ENCODE measurements at places on chromosomes 6 and 20.

DNA sequence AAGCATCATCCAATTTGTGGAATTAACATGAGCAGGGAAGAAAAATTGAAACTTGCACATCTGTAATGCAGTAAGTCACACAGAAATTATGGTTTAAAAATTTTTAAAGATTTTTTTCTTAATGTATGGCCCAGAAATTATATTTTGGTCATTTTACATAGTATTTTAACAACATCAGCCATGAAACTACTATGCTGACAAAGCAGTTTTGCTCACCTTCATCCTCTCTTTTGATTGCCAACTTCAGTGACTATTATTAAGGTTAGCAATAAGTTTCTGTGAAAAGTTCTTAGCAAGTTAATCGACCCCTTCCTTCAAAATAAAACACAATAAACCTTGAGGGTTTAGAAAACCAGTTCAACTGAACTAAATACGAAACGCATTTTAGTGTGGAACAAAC lies 1347.0 kb downstream of the EPHA7 start:
- DNase-seq: no peak

GRCh38 chr6:7975764-7976146 lies 65.2 kb upstream of the TXNDC5 start:
- no peak for DNase-seq

- DNase-seq: no peak
Observed at GRCh38 chr6:144104488-144104887, 9.1 kb upstream of the SF3B5 start.

GRCh38 chr20:40630099-40630498 lies 58.9 kb downstream of the MAFB start:
- DNase-seq: no peak

GRCh38 chr6:147879031-147879580 lies 370.6 kb downstream of the SAMD5 start:
- DNase-seq: no peak

DNA sequence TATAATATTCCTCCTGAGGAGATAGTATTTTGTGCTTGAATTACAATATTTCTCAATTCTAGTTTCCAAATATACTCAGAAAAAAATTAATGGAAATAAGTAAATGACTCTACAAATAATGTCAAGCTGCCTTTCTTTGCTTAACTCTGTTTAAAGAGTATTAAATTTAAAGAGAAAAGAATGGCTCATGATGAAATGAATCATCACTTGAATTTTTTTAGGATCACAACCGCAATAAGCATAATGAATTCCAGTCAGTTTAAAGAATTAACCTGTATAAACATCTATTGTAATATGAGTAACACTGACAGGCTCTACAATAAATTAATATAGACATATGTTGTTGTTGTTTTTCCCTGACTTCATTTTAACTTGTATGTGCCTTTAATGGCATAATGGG lies 266.2 kb upstream of the ADGRB3 start:
- no peak for DNase-seq

- peak; percentile 37 for DNase-seq
Observed at GRCh38 chr20:49052334-49052733, 6.2 kb downstream of the CSE1L start.

DNA sequence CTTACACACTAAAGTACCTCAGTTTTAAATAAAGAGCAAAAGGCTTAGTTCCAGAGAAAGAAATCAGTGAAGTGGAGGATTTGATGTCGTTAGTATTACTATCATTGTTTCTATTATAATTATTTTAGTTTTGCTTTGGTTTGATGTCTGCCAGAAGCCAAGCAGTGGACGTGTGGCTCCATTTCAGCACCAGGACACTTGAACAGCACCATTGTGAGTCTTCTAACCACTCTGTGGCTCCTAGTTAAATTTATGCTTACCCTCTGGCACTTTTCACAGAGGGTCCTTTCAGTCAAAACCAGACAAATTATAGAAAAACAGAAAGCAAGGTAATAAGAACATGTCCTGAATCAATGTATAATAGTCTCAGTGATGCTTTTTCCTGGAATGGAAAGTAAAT lies 3.4 kb downstream of the COL9A1 start:
- DNase-seq: no peak

DNA sequence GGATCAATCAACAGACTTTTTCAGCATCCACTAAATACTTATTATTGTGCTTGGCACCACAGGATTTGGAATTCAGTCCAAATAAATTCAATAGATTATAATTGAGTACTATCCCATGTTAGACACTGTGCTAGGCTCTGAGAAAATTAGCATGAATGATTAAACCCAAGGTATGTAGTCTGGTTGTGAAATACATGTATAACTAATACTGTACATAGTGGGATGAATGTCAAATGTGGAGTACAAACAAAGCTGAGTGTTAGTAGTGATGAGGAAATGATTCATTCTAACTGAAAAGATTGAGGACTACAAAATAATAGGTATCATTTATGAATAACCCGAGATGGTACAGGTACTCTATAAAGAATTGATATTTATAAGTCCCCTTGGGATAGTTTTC lies 111.9 kb upstream of the FLRT3 start:
- peak; percentile 63 for DNase-seq

DNA sequence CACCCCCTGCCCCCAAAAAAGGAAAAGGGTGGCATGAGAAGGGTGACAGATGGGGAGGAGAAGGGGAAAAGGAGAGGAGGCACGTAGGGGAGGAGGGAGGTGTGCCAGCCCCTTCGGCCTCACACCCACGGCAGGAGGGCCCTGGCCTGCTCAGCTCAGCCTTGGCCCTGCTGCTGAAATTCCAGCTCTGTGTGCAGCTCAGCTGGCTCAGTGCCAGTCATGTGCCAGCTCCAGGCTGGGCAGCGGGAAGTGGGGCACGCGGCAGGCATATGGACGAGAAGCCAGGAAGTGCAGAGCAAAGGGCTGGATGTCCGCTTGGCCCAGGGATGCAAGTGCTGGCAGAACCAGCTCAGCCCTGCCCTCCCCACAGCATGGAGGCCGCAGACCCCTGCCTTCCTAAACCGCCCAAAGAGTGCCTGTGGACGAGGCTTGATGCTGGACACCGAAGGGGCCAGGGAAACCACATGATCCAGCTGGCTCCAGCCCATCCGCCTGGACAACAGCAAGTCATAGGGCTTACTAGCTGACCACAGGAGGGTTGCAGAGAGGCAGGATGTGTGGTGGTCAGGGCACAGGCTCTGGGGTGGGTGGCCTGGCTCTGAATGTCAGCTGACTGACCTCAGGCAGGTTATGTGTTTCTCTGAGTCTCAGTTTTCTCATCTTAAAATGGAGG lies 60.2 kb downstream of the NOL4L start:
- DNase-seq: peak; percentile 78

DNA sequence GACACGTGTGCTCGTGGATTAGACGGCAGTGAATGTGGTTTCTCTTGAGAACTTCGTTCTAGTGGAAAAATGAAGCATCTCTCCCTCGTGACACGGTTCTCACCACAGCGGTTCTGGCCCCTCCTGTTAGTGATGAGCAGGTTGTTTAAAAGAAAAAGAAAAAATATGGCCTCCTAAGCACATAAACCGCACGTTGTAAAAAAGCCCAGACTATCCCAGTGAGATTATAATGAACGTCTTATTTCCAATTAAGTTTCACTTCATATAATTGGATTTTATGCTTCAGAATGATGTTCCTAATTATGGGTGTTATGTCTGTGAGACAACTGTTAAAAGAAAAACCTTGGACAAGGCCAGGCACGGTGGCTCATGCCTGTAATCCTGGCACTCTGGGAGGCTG lies 74.5 kb upstream of the FRMD1 start:
- no peak for DNase-seq

- DNase-seq: no peak
Observed at GRCh38 chr20:22460803-22461202, 123.6 kb downstream of the FOXA2 start.

GRCh38 chr6:17493286-17493685 lies 99.9 kb downstream of the CAP2 start:
- peak; percentile 52 for DNase-seq

DNA sequence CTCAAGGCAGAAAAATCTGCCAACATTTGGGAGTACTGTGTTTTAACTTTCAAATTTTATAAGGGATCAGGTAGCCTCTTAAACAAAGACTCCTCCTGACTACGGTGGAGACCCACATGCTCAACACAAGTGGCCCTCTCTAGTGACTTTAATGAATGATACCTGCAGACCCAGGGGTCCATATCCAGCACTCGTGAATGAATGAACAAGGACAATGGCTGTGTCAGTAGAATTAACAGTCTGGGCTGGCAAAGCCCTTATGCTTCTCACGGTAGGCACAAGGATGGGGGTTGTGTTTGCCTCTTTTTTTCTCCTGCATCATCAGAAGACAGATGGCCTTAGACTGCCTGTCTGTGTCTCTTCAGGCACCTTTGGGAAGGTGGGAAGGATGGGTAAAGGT lies 112.6 kb upstream of the TRAF3IP2 start:
- DNase-seq: no peak

- peak; percentile 61 for DNase-seq
Observed at GRCh38 chr20:23374441-23374840, 12.5 kb downstream of the GZF1 start.

DNA sequence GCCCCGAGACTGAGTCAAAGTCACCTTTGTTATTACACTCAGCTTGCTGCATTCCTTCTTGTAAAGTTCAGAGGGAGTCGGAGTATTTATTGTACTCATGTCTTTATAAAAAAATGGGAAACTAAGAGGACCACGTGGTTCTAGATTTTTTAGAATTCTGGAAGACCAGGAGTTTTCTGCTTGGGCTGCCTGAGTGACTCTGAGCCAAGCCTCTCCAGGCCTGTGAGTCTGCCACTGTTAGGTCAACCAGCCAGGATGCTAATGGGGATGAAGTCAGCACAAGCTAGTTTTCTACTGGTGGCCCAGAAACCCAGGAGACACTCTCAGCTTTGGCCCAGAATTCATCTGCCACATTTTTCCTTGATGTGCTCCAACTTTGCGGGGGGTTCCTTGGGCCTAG lies 453.5 kb upstream of the SULF2 start:
- DNase-seq: peak; percentile 44

GRCh38 chr20:50470264-50470858 lies 39.8 kb upstream of the PTPN1 start:
- no peak for DNase-seq

DNA sequence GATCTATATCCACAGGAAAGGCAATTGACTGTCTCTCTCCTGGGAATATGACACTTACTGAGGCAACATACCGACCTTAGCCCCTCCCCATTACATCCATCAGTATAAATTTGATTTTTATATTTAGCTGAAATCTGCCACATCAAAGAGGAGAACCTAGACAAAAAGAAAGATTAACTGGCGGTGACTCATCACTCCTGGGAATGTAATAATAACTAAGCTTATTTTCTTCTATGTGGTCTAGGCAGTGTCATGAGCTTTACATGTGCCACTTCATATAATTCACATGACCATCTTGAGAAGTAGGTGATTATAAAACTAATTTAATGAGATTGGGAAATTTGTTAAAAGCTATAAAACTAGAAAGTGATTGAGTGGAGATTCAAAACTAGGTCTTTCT lies 520.0 kb upstream of the HS3ST5 start:
- DNase-seq: no peak

GRCh38 chr6:23003671-23004467 lies 434.5 kb downstream of the HDGFL1 start:
- DNase-seq: no peak

DNA sequence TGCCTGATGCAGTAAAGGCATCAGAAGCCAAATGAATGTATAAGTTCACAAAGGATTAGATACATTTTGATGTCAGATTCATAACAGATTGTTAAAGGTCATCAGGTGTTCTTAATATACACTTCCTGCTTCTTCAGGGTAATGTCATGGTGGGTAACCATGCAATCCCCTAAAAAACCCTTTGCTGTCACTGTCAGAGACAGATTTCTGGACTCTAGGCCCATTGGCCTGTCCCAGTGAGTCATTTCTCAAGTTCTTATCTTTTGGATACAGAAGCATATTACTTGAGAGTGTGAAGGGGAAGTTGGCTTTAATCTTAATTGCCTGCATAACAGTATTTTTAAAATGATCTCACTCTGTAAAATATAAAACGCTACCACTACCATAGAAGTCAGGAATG lies 895.6 kb upstream of the MAP3K7 start:
- no peak for DNase-seq

DNA sequence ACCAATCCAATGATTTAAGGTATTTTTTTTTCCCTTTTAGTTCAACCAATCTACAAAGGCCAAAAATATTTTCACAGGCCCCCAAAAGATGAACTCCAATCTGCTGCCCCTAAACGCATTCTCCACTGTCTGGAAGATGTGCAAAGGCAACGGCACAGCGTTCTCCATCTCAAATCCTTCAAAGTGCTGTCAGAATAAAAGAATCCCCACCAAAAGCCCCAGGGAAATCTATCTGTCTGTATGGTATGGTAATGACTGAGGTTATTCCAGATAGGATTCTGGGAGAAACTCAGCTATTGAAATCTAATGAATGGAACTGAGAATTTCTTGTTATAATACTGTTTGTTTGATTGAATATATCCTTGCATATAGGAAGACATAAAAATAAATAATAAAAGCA lies 217.8 kb upstream of the CCN2 start:
- DNase-seq: no peak

DNA sequence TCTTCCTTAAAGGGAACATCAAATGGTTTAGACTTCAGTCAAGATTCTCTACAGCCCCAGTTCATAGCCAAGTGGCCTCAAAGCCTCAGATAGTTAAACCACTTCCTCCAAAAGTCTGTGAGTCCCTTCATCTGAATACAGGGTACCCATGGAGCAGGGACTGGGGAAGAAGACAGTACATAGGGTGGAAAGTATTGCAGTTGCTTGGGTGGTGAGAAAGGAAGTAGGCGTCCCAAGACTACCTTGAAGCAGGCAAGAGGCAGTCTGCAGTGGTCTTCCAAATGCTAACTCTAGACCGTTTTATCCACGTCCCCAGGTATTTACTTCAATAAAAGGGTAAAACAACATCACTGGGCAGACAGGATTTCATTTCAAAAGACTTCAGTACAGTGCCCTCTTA lies 2.0 kb downstream of the FYN start:
- DNase-seq: no peak

DNA sequence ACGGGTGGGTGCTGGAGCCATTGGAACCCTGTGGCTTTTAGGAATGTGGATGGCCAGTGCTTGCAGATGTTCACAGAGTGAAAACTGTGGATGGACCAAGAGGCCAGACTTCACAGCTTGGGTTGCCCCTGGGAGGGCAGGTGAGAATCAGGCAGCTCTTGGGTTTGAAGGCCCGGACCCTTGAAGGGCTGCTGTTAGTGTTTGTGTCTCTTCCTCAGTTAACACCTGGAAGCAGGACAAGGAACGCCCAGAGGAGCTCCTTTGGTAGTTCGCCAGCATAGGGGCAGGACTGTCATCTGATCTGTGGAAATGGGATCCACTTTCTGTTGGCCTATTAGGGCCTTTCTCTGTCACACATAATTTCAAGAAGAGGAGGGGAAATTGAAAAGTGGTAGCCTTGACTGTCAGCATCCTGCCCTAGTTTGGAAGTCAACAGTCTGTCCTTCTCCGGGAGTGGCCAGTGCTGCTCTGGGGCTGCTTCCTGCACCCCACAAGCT lies 43.6 kb downstream of the RIOK1 start:
- DNase-seq: no peak
